HT-29 (cell line): ENCODE measurements at places on chromosomes 1 and 21. TPM values are rescaled to one million over a fixed set of nuclear protein-coding genes. Genes with fewer than 3 reads are reported as not detected.
A peak's percentile ranks its signal among the peaks of the same experiment; 100 is the strongest.

LCE1B gene
- total RNA-seq = not detected in 2 replicates

DNA sequence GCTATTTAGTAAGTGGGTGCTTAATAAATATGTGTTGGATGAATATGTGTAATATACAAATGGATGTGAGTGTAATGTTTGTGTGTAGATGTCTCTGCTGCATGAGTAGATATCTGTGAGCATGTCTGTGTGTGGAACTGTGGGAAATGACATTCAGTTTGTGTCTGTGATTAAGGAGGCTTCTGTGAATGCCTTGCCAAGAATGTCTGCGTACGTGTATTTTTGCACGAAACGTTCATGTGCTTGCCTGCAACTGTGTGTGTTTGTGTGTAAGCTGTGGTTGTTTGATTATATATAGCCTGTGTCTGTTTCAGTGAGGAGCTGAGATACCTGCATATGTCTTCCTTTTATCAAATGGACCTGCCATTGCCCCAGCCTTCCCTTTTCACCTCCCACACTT lies 13.8 kb downstream of the DMBX1 start:
- no peak for DNase-seq

ARMH1 gene
- 0.15 and 0.99 TPM in 2 replicates for total RNA-seq

DNA sequence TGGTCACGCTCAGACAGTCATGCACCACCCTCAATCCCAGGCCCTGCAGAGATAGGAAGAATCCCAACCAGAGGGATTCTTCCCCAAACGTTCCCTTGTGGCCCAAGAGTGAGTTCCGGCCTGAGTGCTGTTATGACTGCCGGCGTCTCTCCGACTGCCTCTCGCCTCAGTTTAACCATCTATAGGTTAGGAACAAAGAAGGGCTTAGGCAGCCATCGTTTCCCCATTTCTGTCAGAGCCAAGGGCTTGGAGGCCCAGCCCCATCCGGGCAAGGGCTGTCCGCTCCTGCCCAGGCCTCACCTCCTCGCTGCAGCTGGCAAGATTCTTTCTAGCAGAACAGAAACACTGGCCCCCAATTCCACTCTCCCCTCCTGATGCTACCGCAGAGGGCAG lies 58.7 kb downstream of the STUM start:
- DNase-seq = no peak

DNA sequence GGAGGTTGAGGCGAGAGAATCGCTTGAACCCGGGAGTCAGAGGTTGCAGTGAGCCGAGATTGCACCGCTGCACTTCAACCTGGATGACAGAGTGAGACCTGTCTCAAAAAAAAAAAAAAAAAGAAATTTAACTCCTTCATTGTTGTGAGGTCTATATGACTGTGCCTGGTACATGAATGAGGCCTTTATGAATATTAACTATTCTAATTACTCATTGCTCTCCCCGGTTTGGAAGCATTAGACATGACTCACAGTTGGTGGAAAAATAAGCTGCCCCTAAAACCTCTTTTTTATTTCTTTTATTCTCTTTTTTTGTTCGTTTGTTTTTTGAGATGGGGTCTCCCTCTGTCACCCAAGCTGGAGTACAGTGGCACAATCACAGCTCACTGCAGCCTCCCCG lies 3.3 kb downstream of the NPPB start:
- no peak for DNase-seq

CFHR4 gene
- total RNA-seq = not detected in 2 replicates

- DNase-seq = no peak
These were observed 254.2 kb downstream of the PAPPA2 start for GRCh38 chr1:176717066-176717750.

- no peak for DNase-seq
These were observed 135.7 kb upstream of the RUNX3 start for GRCh38 chr1:25065795-25066238.

DNA sequence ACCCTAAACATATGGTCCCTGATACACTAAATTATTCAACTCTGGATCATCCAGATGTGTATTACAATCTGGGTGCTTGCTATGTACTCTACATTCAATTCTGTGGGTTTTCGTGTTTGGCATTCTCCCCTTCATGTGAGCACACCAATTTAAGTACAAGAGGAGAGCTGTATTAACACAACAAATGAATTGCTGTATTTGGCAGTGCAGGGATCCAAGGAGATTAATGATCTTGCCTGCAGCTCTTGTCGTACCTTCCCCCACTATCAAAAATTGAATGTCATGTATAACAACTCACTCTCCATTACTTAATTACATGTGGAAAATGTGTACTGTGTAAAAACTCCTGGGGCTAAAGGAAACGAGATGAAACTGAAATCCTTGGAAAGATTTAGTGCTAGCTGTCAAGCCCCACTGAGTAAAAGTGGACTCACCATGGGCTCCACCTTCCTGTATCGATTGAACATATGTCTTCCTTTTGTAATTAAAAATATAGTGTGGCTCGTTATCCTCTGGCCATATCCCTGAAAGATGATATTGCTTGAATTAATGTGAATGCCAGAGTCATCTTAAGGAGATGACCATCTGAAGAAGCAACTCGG lies 172.2 kb upstream of the L1TD1 start:
- no peak for DNase-seq

- peak; percentile 1 for DNase-seq
These were observed 118.8 kb downstream of the HUNK start for GRCh38 chr21:31991356-31992331.

GRCh38 chr21:21682172-21682571 lies 684.0 kb downstream of the NCAM2 start:
- DNase-seq = no peak

DNA sequence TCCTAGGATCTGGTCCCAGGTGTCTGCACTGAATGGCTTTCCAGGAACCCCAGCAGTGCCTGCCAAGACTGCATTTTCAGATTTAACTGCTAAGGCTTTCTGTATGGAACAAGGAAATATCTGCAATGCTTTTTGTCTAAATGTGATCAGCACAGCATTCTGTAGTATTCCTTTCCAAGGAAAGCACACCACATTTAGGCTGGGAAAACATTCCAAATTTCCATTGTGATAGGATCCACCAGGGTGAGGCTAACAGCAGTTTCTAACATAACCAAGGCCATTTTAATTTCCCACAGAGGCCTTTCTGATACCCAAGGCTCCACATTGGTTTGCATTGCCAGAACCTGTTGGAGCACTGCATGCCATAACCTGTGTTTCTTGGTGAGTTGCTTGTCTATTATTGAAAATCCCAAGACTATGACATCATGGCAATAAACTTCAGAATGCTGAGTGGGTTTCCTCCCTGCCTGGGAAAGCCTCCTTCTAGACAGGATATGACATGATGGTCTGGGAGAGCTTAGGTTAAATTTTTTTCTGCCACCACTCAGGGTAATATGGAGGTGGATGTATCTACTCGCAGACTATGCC lies 23.3 kb upstream of the PTGFRN start:
- no peak for DNase-seq

UBE4B gene
- total RNA-seq = 35.4 and 41.1 TPM in 2 replicates

SPATA17 gene
- 0.05 and 1.6 TPM in 2 replicates for total RNA-seq

FAM72C gene
- not detected in 2 replicates for total RNA-seq

RC3H1 gene
- 9.3 and 9.6 TPM in 2 replicates for total RNA-seq

DNA sequence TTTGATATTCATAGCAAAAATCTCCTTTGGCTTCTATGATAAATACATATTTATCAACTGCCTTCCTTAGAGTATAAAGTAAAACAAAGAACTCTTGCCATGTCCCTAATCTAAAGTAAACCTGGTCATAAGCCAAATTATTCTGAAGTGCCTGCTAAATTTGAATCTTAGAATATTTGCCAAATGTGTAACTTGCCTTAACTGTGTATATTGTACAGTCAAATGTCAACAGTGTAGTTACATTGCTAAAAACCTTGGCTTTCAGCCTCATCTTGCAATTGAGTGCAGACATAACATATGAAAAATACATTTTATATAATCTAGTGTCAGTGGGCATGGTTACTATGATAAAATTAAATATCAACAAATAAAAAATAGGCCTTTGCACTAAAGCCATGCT lies 583.4 kb upstream of the ADAMTS5 start:
- no peak for DNase-seq

GRCh38 chr1:246032031-246032551 lies 475.0 kb downstream of the SMYD3 start:
- no peak for DNase-seq

GRCh38 chr1:94530373-94530878 lies 11.1 kb downstream of the F3 start:
- no peak for DNase-seq

DNA sequence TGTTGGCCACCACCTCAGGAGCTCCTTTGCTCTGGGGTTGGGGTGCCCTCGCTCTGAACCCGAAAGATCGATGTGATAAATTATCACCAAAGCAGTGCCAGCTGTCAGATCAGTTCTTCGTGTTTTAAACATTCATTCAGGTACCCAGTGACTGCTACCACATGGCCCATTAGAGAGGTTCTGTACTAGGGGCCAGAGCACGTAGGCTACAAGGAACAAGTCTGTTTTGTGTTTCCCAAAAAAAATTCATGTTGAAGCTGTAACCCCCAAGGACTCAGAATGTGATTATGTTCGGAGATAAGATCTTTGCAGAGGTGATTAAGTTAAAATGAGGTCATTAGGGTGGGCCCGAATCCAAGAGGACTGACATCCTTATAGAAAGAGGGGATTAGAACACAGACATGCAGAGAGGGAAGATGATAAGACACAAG lies 526.9 kb downstream of the NPHP4 start:
- DNase-seq = no peak

KRTAP19-1 gene
- not detected in 2 replicates for total RNA-seq

DNA sequence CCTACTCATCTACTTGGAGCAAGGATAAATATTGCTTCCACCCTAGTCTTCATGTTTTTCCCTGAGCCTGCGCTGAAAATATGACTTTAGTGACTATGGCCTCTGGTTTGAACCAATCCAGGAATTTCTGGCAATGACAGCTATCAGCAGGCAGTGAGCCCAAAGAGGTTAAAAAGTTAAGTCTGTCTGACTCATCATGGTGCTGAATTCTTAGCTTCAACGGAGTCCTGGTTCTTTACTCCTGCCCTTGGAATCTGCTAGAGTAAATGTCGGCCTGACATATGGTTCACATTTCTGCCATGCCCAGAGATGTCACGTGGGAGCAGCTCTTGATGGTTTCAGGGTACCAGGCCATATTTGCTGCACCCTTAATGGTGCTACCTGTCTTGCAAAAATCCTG lies 351.6 kb upstream of the PLXNA2 start:
- no peak for DNase-seq

GRCh38 chr1:47818682-47819573 lies 178.3 kb downstream of the TRABD2B start:
- DNase-seq = no peak

OR2L8 gene
- total RNA-seq = not detected in 2 replicates

B4GALT2 gene
- 153 and 159 TPM in 2 replicates for total RNA-seq

CD1D gene
- total RNA-seq = not detected in 2 replicates

DNA sequence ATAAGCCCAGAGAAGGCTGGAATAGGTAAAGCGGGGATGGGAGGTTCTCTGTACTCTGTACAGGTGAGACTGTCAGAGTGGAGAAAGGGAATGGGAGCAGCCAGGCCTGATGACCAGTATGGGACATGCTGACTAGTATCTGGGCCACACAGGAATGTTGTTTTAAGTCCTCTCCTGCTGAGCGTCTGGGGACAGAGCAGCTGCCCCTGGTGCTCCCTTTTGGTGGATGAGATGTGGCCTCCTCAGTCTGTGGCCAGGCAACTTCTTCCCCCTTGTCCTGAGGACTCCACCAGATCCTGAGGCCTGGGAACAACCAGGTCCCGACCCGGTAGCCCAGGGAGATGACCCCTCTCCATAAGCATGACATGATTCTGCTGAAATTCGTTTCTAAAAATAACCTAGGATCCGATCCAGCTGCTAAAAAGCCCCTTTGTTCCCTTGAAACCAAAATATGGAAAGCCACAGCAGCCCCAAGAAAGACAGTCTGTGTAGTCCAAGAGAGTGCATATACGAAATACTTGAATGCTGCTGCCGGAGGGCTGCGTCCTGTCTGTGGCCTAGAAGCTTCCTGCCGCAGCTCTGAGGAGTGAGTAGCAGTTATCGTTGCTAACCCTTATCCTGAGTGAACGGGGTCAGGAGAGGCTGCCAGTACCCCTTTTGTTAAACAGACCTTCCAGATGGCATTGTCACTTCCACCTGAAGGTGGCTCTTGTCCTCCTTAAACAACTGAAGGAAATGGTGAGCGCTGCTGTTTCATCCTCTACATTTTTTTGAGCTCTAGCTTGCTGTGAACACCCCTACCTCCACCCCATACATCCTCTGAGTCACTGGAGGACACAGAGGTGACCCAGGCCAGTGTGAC lies 47.1 kb downstream of the ATP2B4 start:
- peak; percentile 74 for DNase-seq

DNA sequence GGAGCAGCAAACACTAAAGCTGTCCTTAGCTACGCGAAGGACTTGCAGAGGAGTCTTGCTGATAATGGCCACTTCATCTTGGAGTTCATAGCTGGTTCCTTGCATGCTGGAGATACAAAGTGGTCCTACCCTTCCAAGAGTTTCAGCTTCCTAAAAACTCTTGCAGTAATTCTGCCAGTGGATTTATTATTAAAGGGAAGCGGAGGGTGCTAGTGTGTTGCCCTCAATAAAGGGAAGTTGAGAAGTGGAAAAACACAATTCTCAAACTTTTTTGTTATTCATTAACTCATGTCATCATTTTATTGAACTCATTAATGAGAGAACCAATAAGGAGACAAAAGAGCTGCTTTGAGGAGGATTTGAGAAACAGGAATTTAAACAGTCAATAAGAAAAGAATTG lies 6.5 kb upstream of the HAPLN2 start:
- peak; percentile 50 for DNase-seq

DNA sequence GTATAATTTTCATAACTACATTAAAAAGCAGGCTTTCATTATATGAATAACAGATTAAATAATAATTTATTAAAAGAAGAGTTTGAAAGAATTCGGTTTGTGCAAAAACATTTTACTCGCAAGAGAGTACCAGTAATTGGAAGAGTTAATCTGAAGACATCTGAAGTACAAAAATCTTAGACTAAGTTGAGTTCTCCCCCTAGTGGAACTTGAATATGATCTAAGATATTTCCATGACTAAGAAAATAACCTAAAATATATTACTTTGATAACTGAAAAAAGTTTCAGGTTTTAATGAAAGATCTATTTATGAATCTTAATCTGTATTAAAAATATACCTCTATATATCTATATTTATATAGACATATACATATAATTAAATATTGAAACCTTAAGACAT lies 112.5 kb upstream of the GFI1 start:
- peak; percentile 29 for DNase-seq

DMBX1 gene
- 3.0 and 3.1 TPM in 2 replicates for total RNA-seq

DNA sequence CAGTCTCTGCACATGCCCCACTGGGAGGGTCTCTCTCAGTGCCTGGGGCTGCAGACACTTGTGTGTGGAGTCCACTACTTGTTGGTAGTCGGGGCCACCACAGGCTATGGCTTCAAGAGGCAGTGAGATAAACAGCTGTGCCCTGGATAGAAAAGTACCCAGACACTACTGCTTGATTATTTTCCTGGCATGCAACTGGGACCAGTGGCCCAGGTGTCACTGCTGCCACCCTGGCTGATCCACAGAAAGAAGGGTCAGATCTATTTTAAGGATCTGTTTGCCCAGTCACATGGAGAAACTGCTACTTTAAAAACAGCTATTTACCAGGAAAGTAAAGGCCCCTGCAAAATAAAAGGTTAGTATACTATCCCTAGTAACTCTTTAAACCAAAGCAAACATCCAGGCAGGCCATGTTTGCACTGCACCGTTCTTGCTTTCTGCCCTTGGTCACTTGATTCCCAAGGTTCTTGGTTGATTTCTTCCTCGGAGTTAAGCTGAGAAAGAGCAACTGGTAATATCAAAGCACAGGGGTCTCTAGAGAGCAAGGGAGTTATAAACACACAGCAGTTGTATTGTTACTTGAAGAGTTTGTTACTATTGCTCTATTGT lies 99.9 kb downstream of the GLUL start:
- no peak for DNase-seq

GRCh38 chr1:240616018-240616417 lies 4.1 kb upstream of the GREM2 start:
- no peak for DNase-seq

RIPK4 gene
- total RNA-seq = 54.3 and 60.9 TPM in 2 replicates

- DNase-seq = peak; percentile 24
These were observed 1.5 kb downstream of the ATP1A1 start for GRCh38 chr1:116374353-116375147.
